ENCODE measurements at places on chromosomes 4 and X.

DNA sequence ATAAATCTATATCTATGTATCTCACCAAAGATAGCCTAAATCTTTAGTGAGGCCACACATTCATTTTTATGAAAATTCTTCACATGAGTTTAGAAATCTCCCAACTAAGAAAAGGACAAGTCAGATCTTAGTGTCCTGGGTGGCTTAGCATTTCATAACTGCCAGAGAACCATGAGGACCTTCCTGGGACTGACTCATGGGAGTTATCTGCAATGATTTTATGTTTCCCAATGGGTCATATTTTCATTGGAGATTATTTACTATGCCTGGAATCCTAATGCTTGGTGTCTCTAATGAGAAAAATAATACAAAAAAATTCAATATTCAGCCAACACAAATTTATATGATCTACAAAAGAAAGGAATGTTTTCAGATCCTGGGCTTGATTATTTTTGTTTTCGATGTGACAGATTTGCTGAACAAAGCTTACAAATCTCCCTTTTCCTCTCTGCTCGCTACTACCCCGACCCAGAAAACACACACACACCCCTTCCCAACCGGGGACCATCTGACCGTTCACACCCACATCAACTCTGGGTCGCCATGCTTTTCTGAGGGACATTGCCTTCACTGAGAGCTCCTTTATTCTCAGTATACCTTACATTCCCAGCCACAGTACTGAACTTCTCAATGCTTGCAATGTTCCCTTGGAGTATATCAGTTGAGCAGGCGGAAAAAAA, 40.1 kb downstream of the SORBS2 start:
- no peak for DNase-seq

- DNase-seq: no peak
Observed at GRCh38 chr4:126526335-126526734, 1106.4 kb upstream of the INTU start.

DNA sequence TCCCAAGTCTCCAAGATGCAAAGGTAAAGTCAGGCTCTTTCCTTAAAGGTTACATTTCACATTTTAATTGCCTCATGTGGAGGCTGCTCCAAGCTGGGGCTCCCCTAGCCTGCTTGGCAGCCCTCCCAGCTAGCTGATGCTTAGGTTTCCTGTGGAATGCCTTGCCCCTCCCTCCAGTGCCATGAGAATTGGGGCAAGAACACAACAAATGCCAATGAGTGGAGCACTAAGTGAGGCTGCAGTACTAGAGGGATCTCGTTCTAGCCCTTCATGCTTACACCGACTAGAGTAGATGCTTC, 597.7 kb downstream of the MID1IP1 start:
- no peak for DNase-seq

- no peak for DNase-seq
Observed at GRCh38 chr4:149708513-149709130, 107.0 kb downstream of the IQCM start.

GRCh38 chr4:130747842-130748241, 1651.9 kb downstream of the C4orf33 start:
- no peak for DNase-seq

DNA sequence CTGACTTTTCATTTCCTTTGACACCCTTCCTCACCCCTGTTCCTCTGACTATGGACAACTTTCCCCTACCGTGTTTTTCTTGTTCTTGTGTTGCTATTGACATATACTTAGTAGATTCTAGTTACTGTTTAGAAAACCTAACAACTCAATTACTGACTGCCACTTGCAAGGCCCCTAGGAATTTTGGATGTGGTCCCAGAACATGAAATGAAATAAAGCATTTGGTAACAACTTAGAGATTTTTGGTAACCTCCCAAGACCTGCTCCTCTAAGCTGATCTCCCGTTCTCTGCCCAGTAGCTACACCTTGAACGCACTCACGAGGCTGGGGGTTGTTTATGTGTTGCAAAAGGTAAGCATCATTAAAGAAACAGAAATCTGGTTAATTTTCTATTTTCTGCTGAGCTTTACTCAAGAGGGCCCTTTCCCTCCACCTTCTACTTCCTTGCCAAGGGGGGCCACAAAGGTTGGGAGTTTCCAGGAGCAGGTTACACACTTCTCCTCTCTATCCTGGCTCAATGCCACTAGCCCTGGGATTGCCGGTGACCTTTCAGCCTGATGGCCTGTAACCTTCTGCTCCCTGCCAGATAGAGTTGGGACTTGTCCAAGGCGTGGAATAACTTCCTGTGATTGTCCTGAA, 20.5 kb downstream of the GAB3 start:
- DNase-seq: no peak

- no peak for DNase-seq
Observed at GRCh38 chr4:186494496-186494895, 60.9 kb downstream of the MTNR1A start.
